ENCODE measurements at places on chromosomes 1 and 21.

- no peak for DNase-seq
Observed at GRCh38 chr1:24236789-24237371, 49.8 kb upstream of the IFNLR1 start.

- no peak for DNase-seq
Observed at GRCh38 chr1:217133958-217134856, 411.0 kb upstream of the ESRRG start.

GRCh38 chr1:199546323-199546722, 481.2 kb upstream of the NR5A2 start:
- DNase-seq = no peak

DNA sequence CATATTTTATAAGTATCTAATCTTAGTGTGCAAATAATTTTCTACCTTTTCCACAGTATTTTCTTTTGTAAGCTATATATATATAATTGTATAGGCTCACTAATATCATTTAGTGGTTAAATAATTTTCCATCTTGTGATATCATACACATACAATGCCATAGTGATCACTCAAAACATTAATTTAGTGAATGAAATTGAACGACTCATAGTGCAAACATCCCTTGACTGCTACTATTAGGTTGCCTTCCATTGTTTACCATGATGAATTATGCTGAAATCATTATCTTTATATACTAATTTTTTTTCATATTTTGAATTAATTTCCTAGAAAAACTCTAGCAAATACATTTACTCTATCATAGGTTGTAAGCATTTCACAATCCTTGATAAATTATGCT, 127.1 kb downstream of the PCNX2 start:
- DNase-seq = no peak
